Cortex of kidney (tissue), 1 donor: ENCODE measurements at places on chromosomes 7 and 10.

GRCh38 chr7:106987777-106988176, 56.7 kb upstream of the PRKAR2B start:
- DNase-seq, result no peak

GRCh38 chr10:132389433-132390169, 7.4 kb upstream of the PWWP2B start:
- no peak for DNase-seq

DNA sequence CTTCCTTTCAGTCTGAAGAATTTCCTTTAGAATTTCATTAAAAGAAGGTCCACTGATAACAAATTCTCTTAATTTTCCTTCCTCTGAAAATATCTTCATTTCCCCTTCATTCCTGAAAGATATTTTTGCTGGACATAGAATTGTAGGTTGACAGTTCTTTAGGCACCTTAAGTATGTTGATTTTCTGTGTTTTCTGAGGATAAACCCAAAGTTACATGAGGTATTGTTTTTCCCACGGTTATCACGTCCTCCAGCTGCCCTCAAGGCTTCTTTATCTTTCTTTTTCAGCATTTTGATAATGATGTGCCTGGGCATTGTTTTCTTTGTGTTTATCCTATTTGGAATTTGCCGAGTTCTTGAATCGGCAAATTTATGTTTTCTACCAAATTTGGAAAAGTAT, 105.3 kb downstream of the ELFN1 start:
- no peak for DNase-seq

- no peak for DNase-seq
These were observed 30.5 kb downstream of the CFAP43 start for GRCh38 chr10:104201636-104202035.
